Lower leg skin (tissue), 4 donors: ENCODE measurements at places on chromosomes 16 and 17.

DNA sequence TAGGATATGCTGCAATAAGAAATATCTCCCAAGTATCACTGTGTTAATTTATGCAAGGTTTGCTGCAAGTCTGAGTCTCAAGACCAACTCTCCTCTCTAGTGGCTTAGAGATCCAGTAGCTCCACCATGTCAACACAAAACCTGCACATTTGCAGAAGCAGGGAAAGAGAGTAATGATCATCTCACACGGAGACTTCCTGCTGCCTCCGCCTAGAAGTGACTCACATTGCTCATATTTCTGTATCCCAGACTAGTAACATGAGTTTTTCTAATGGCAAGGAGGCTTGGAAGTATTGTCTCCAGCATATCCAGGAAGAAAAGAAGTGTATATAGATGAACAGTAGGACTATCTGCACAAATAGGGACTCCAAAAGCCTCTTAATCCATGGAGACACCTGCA, 15.0 kb upstream of the IRX6 start:
- DNase-seq, result no peak

- DNase-seq, result peak; percentile 55
Measured at GRCh38 chr17:16377941-16378341, 3.0 kb upstream of the UBB start.

- DNase-seq, result no peak
Measured at GRCh38 chr16:84810518-84811273, 9.1 kb upstream of the CRISPLD2 start.

GRCh38 chr16:4116325-4117249, at the start of gene ADCY9:
Gene ADCY9 (minus strand): TSS chr16:4116442. CDS start chr16:4115442, 1,000 bp downstream.
- peak; percentile 93 for DNase-seq

- DNase-seq, result no peak
Measured at GRCh38 chr16:89637379-89637778, 20.1 kb downstream of the CHMP1A start.

DNA sequence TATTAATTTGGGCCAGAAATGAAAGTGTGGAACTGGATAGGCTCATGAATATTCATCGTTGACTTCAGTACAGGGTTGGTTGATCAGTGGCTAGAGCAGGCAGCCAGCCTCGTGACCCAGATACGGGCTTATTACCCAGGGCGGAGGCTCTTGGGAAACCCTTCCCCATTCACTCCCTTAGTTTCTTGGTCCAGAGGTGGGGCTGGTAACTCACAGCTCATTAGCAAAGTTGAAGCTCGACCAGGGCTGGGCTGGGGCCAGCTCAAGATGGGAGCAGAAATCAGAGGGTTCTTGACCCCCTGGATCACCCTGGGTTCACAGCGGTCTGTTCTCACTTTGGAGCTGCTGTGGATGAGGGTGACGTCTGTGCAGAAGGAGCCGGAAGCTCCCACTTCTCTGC, 44.6 kb upstream of the GSE1 start:
- peak; percentile 94 for DNase-seq

DNA sequence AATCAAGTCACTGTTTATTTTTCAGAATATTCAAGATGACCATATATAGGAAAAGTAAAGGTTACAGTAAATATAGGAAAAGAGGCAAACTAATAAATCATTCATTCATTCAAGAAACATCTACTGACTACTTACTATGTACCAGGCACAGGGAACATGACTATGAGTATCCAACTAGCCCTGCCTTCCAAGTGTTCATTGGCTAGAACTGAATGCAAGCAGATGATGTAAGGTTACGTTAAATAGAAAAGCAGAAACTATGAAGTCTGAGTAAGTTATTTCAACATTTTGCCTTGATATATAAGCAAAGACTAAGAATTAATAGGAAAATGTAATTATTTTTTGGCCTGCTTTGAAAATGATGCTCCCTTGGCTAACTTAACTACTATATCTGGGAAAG, 36.7 kb downstream of the SPAG9 start:
- DNase-seq, result no peak

GRCh38 chr16:751152-752006, 9.2 kb upstream of the MSLN start:
- DNase-seq, result no peak

- no peak for DNase-seq
Measured at GRCh38 chr17:27349540-27350021, 55.7 kb downstream of the WSB1 start.

DNA sequence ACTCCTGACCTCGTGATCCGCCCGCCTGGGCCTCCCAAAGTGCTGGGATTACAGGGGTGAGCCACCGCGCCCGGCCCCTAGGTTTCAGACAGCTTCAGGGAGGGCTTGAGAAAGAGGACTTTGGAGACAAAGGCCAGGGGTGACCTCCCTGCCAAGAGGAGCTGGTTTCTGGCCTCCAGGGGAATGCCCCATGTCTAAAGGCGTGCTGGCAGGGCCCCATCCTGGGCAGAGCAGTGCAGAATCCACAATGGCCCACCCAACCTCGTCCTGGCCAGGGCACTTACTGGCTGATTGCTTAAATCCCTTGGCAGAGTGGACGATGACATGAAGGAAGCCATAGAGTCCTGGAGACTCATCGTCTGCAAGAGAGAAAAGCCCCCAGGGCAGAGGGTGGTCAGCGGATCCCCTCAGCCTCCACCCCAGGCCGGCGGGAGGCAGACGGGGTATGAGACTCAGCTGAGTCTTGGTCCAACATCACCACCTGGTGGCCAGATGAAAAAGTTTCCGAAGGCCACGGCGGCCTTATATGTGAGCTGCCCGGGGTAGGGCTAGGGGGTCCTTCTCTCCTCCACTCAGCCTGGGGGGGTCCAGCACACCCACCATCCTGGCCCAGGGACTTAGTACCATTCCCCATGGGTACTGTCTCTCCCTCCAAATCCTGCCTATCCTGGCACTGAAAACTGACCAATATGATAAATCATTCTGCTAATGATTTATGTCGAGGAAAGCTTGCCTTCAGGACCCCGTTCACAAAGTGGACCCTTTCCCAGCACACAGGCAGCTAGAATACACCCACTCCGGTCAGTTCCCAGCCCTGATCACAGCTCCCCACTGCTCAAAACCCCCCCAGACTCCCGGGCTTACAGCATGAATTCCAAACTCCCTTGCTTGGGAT, 59.1 kb downstream of the TIMM22 start:
- DNase-seq, result peak; percentile 51

DNA sequence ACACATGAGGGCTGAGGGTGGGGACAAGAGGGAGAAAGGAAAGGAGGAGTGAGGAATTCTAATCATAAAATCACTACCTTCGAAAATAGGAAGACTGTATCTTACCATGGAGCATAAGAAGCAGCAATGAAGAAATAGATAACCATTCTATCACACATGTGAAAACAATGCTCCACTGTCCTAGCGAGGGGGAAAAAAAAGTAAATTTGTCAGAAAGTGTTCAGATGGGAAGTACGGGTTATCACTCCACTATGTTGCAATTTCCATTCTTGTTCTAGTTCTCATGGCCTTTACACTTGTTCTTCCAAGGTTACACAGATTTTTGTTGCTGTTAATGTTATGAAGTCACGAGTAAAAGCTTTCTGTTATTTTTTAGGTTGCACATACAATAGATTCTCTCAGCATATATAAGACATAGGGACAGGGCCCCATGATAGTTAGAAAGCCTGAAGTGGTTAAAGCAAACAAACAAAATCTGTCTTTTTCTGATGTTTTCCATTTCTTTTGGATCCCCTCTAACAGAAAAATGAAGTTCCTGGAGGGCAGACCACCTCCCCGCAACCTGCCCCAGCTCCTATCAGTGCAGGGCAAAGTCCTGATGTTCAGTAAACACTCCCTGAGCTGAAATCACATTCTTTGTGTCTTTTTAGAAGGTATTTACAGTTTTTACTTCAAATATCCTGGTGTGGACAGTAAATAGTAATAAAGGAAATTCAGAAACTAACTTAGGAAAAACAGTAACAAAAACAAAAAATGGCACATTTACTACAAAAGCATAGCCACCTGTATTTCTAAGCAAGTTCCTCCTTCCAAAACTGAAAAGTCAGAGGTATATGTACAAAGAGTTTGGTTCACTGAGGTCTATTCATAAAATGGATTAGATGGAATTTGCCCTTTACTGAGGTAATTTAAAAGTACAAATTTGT, 13.7 kb downstream of the MMD start:
- DNase-seq, result no peak

DNA sequence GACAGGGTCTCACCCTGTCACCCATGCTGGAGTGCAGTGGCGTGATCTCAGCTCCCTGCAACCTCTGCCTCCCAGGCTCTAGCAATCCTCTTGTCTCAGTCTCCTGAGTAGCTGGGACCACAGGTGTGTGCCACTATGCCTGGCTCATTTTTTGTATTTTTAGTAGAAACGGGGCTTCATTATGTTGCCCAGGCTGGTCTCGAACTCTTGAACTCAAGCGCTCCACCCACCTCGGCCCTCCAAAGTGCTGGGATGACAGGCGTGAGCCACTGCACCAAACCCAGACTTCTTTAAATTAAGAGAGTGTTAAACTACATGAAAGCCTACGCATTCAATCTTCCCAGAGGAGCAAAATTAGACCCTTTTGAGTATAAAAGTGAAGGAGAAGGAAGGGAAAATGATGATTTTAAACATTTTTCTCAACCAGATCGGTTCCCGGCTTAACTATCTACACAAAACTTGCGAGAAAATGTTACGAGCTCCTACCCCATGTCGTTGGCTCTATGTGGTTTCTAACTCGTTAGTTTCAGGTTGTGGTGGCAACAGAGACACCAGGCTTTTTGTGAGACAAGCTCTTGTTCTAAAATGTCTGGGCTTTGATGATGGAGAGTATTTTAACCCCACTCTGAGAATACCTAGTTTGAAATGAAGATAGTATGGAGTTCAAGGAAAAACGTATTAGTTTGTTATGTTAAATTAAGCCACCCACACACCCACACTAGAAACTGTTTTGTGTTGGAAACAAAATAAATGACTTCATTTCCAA, 26.3 kb downstream of the STAT5B start:
- DNase-seq, result no peak

DNA sequence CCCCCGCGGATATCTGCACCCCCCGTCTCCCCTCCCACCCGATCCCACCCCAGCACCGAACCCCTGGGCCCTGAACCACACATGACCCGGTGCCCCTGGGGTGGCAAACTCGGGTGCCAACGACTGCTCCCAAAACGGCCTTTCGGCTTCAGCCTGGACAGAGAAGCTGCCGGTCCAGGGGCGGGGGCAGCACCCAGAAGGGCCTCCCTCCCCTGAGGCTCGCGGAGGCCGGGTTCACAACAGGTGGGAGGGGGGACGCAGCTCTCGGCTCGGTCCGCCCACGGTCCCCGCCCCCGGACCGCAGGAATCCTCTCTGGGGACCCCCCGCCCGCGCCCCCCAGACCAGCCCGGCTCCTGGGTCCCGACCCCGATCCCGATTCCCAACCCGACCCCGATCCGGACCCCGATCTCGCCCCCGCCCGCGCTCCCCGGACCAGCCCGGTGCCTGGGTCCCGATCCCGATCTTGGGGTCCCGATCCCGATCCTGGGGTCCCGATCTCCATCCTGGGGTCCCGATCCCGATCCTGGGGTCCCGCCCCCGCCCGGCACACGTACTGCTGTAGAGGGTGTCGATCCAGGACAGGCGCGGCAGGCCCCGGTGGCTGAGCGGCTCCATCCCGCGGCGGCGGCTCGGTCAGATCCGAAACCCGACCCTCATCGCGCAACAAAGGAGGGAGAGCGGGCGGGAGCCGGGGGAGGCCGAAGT, 516 bp downstream of the ABR start:
- no peak for DNase-seq

DNA sequence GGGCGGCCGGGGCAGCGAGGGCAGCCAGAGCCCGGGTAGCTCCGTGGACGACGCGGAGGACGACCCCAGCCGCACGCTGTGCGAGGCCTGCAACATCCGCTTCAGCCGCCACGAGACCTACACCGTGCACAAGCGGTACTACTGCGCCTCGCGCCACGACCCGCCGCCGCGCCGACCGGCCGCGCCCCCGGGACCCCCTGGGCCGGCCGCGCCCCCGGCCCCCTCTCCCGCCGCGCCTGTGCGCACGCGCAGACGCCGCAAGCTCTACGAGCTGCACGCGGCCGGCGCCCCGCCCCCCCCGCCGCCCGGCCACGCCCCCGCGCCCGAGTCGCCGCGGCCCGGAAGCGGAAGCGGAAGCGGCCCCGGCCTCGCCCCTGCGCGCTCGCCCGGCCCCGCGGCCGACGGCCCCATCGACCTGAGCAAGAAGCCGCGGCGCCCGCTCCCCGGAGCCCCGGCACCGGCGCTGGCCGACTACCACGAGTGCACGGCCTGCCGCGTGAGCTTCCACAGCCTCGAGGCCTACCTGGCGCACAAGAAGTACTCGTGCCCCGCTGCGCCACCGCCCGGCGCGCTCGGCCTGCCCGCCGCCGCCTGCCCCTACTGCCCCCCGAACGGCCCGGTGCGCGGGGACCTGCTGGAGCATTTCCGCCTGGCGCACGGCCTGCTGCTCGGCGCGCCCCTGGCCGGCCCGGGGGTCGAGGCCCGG, 36.1 kb upstream of the ZC3H18 start:
- peak; percentile 93 for DNase-seq

DNA sequence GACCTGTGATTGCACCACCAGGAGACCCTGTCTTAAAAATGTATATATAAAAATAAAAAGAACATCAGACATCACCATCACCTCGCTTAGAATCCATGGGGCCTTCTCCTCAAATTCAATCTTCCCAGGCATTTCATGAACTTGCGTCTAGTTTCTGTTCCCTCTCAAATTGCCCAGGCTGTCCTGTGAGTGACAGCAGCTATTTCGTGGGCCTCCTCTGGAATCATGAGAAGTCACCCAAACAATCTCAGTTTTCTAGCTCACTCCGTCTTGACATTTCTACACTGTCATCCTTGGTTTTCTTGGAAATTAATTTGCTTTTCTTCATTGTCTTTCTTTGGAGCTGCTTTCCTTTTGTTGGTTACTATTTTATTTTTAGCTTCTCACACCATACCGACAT, 7.3 kb downstream of the SLC52A1 start:
- DNase-seq, result no peak

DNA sequence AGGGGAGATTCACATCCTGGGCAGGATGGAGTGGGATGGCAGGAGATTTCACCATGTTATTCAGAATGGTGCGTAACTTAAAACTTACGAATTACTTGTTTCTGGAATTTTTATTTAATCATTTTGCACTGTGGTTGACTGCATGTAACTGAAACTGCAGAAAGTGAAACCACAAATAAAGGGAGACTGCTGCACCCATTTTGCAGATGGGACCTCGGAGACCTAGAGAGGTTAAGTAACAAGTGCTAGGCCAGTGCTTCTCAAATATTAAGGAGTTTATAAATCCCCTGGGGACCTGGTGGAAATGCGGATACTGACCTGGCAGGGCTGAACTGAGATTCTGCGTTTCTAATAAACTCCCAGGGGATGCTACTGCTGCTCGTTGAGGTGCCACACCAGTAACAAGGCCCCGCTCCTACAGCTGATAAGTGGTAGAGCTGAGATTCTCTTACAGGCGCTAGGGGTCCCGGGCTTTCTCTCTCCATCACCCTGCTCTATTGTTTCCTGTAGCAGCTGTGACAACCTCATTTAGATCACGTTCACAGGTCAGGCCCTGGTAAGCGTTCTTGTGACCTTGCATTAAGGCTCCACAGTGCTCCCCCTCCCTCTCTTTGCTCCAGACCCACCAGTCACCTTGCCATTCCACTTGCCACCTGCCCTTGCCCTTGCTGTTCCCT, 167.1 kb upstream of the CDH13 start:
- no peak for DNase-seq

GRCh38 chr16:20317117-20317516, 10.2 kb downstream of the GP2 start:
- no peak for DNase-seq
